ENCODE measurements at places on chromosomes 4 and X.

- DNase-seq: no peak
These were observed 52.3 kb downstream of the MEPE start for GRCh38 chr4:87884976-87885549.

DNA sequence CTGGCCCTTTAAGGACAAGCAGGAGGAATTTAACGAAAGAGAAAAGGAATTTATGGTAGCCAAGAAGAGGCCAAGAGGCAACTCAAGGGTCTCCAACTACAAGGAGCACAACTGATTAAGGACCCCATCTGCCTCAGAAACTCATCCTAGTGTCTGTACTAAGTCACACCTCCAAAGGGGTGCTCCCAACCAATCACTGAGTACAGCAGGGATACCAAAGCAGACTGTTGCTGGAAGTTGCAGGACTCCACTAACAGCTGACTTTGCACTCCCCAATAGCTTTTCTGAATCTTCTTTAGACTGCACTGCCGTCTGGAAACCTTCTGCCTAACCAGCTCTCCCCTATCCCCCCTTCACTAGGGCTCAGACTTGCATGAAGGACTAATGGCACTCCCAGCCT lies 50.6 kb downstream of the ATP11C start:
- DNase-seq: no peak

DNA sequence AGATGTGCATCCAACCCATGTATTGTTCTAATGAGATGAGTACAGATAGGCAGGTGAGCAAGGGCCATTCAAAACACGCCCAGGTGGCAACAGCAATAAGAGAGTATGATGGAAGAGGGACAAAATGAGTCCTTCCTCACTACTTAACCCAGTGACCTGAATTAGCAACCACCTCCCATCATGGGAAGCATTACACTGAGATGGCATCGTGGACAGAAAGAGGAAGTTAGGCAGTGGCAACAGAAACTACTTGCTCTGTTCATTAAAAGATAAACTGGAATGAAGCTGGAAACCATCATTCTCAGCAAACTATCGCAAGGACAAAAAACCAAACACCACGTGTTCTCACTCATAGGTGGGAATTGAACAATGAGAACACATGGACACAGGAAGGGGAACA lies 17.2 kb downstream of the RXFP1 start:
- no peak for DNase-seq

- DNase-seq: no peak
These were observed 66.6 kb downstream of the METTL14 start for GRCh38 chr4:118751629-118752323.

GRCh38 chr4:109811707-109812106 lies 3.9 kb upstream of the GAR1 start:
- DNase-seq: no peak

GRCh38 chrX:84335121-84335520 lies 147.1 kb upstream of the RPS6KA6 start:
- no peak for DNase-seq

DNA sequence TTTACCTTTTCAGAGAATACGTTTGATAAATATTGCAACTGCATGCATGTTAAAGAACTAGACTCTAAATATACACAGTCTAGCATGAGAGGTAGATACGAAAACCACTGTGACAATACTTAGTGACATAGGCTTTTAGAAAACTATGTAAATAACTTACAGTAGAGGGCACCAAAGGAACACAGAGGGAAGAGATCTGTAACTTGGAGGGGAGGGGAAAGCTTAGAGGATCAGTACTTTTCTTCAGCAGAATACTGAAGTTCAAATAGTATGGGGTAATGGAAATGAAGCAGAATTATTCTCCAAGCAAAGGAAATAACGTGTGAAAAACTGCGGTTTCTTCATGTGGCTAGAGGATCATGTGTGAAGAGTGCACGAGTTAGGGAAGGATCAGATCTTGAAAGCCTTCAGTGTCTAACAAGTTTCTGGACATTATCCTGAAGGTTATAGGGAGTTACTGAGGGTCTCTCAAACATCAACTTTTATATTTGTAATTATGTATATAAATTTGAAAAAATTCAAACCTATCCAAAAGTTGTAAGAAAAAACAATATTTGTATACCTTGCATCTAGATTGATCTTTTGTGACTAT lies 264.3 kb downstream of the NPFFR2 start:
- peak; percentile 1 for DNase-seq

- DNase-seq: no peak
These were observed 176.5 kb downstream of the CPE start for GRCh38 chr4:165555302-165555701.

- DNase-seq: peak; percentile 11
These were observed 4.2 kb upstream of the ZNF157 start for GRCh38 chrX:47366041-47366722.

DNA sequence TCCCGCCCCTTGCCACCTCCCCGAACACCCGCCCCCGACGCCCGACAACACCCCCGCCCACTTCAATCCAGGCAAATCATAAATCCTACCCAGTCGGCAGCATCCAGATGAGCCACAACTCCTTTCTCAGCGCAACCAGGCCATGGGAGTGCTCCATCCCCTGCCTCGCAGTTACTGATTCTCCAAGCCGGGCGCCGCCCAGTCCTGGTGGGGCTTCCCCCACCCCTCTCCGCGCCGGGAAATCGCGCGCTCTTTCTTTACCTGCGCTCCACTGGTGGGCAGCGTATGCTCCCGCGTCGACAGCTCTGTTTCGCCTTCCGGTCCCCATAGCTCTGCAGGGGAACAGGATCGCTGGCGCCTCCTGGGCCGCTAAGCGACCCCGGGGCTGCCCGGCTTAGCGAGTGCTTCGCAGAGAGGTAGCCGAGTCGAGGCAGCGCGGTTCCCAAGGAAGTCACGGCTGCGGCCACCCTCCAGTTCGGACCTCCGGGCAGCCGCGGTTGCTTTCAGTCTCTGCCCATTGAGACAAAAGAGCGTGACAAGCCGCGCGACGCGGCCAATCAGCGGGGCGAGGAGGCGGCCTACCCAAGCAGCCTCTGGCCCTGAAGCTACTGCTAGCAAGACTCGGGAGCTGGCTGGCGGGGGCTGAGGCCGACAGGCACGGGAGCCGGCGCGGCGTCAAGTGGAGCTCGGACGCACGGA lies 43.7 kb upstream of the TMSB15B start:
- DNase-seq: peak; percentile 40

DNA sequence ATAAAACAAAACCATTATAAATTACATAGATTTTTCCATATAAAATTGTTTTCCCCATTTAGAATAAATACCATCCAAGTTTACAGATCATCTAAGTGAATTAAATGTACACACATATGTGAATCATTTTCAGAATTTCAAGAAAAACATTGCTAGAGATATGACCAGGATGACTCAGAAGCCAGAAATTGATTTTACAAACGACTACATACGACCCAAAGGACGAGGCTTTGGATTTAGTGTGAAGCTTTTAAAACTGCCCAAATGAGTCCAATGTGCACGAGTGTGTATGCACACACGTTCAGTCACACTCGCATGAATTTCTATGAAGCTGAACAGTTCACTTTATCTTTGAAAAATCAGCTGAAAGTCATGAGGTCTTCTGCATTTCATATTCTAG lies 37.9 kb downstream of the MFAP3L start:
- no peak for DNase-seq

GRCh38 chrX:64395568-64395929 lies 297 bp upstream of the MTMR8 start:
- DNase-seq: no peak

DNA sequence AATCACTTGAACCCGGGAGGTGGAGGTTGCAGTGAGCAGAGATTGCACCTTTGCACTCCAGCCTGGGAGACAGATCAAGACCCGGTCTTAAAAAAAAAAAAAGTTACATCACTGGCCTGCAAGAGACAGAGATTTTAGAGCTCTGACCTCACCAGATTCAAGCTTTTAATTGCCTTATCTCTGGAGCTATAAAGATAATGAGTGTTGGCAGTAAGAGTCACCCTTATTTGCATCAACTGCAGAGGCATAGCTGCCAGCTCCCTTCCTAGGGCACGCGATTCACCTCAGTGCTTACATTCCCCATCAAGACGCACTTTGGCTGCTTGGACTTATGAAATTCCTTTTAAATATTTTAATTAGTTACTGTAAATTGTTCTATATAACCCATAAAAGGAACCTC lies 12.5 kb upstream of the SPATA4 start:
- no peak for DNase-seq

DNA sequence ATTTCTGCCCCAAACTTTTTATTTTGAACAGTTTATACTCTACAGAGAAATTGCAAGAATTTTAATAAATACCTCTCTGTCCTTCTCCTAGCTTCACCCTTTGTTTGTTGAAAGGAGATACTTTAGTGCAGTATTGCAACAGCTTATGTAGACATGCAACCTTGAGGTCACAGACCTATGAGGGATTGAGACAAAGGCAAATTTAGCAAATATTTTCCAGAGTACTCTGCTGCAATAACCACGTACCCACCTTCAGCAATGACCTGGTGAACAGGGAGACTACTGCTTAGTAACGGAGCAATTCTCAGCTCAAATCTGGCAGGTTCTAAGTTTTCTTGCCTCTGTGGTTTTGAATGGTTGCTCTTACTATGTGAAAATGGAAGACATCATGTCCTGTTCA lies 13.2 kb downstream of the FGA start:
- no peak for DNase-seq
